ENCODE measurements at places on chromosomes 6 and 20.

- DNase-seq = peak; percentile 58
Observed at GRCh38 chr6:83853178-83854000, at the start of gene RIPPLY2. Gene RIPPLY2, plus strand, starts transcription at chr6:83853360. Its CDS starts 57 bp downstream, at chr6:83853417.

- no peak for DNase-seq
Observed at GRCh38 chr6:87789198-87789899, 87.3 kb upstream of the AKIRIN2 start.

DNA sequence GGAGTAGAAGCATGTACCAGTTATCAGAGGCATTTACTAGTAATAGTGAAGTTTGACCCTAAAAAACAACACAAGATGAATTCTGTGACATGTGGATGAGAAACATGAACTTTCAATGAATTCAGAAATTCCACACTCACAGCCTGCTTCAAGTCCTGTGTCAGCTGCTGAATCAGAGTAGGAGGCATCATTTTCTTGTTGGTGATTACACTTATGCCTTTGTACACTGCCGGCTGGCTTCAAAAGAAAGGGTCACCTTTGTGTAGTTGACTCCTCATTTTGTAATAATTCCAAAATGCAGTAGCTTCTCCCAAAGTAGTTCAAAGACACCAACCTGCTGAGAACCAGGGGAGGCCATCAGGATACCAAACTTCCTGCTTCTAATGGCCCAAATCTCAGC is 165.5 kb downstream of the BACH2 start:
- no peak for DNase-seq

DNA sequence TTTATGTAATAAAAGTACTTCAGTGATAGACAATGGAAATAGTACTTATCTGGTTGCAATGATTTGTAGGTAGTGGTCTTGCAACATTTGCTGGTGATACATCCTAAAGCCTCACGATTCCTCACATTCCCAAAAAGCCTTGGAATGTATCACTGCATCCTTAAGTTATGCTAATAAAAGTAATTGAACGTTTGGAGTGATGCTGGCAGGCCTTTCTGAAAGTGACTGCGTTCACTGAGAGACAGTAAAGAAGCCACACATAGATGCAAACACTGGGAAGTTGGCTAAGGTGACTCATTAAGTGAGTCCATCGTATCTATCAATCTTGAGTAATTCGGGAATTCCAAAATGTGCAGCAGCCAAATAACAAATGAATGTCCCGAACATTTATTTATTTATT is 444.1 kb upstream of the SOX4 start:
- DNase-seq = no peak

GRCh38 chr20:9442858-9443257 is 71.5 kb upstream of the LAMP5 start:
- no peak for DNase-seq

- DNase-seq = no peak
Observed at GRCh38 chr6:106134906-106135634, 48.9 kb downstream of the PRDM1 start.

DNA sequence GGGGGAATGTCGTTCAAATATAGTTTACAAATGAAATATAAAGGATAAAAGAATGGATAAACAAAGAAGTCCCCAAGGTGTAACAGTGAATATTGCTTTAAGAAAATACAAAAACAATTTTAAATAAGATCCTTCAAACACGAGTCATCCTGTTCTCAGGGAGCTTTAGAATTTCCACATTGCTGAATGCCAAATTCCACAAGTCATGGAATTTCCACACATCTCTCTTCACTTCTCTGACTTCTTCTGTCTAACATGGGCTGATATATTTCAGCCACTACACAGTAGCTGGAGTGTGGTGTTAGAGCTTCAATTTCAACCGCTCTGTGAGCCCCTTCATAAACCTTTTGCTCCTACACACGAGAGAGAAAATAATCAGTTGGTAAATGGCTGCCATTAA is 28.0 kb downstream of the IL22RA2 start:
- no peak for DNase-seq
